ENCODE measurements at places on chromosomes 2 and 18. TPM values are rescaled to one million over a fixed set of nuclear protein-coding genes. Genes with fewer than 3 reads are reported as not detected.

Gene LIPG
- 0.87 TPM for total RNA-seq

DNA sequence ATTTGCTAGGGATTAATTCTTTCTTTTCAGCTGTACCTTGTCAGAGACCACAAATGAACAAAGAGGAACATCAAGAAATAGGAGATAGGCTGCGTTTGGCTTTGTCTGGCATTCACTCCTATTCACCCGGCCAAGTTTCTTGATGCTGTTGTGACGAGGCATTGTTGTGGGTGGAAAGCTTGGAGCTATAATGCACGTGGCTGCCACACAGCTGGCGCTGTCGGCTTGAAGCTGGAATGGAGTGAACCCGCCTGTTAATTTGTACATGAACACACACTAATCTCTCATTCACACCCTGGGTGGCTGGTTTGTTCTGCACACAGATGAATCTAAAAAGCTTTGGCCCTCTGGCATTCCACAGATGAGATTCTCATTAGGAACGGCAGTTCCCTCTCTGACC is 274.9 kb upstream of the GYPC start:
- peak; percentile 60 for DNase-seq

DNA sequence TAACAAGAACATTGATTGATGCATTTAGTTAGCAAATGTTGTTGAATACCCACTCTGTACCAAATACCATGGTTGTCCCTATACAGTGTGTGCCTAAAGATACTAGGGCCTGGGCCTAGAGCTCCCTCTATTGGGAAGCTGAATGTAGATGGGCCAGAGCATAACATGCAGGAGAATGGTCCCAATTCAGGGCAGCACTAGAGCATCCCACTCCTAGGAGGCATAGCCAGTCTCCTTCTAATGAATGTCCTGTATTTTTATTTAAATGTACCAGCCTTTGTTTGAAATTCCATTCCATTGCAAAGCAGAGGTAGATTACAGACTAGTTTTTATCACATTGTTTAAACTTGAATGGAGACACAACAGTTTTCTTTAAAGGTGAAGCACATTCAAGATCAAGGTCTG is 90.6 kb downstream of the FEZ2 start:
- DNase-seq, result no peak

DNA sequence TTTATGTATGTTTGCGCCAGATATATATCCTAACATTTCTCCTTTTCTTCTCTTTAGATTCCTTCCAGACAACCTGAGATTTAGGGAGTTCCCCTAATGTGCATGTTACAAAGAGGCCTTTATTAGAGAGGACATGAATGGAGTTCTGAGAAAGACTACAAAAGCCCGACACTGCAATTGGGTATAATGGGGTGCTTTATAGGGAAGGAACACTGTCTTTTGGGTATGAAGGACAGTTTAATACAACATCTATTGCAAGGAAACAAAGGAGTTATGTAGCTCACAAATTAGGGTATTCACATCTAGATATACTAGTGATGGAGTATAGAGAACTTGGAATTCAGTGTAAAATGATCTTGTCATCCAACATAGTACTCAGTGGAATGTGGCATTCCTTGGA is 383.8 kb downstream of the FIGN start:
- no peak for DNase-seq

Gene AQP12B
- total RNA-seq, result not detected

GRCh38 chr18:13222856-13223281 is 4.3 kb downstream of the LDLRAD4 start:
- DNase-seq, result no peak

GRCh38 chr18:48074929-48075706 is 144.7 kb upstream of the SMAD2 start:
- DNase-seq, result no peak

Gene TWIST2
- total RNA-seq, result 0.42 TPM

- no peak for DNase-seq
Observed at GRCh38 chr2:202361108-202361507, 15.0 kb upstream of the BMPR2 start.

DNA sequence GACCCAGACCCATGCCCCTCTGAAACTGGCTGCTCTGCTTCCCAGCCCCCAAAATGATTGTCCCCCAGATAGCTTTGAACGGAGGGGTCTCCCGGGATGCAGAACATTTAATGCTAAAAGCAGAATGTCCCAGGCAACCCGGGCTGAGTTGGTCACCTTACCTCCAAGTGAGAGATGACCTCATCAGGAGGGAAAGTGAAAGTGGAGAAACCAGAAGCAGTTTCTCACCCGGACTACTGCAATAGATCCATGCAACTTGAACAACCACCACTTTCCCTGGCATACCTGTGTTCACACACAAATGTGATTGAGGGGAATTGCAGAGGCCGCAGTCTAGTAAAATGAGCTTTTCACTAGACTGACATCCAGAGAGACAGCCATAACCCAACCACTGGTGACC is 75.3 kb upstream of the NPAS2 start:
- DNase-seq, result no peak

Measured in dorsolateral prefrontal cortex (tissue), 122 donors.